ENCODE measurements at places on chromosomes 3 and 15.

GRCh38 chr3:123881771-123882170 lies 2.4 kb downstream of the MYLK start:
- no peak for DNase-seq

- DNase-seq = no peak
Observed at GRCh38 chr3:17765819-17766472, 23.5 kb upstream of the TBC1D5 start.

- DNase-seq = no peak
Observed at GRCh38 chr3:45362161-45362560, 26.2 kb upstream of the LARS2 start.

- DNase-seq = no peak
Observed at GRCh38 chr3:143574933-143575332, 273.3 kb downstream of the SLC9A9 start.

DNA sequence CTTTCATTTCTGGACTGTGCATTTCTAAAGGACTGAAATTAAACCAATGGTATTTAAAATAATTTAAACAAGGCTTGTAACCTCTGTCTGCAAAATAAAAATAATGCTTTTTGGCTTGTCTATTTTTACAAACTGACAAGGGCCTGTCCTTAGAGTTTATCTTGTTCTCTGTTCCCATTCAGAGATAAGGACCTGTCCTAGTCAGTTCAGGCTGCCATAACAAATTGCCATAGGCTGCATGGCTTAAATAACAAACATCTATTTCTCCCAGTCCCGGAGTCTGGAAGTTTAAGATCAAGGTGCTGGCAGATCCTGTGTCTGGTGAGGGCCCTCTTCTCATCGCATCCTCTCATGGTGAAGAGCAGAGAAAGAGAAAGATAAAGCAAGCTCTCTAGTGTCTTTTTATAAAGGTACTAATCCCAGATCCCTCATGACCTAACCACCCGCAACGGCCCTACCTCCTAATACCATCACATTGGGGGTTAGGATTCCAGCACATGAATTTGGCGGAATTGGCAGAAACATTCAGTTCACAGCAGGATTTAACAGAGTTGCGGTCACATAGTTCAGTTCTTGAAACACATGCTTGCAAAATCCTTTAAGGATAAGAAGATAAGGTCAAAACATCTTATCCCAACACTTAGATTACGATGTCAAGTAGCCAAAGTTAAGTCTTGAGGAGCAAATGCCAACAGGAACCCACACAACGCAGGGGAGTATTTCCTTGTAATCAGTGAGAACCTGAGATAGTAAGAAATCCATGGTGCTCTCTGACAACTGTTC lies 17.8 kb downstream of the KBTBD8 start:
- DNase-seq = no peak

Data from stimulated activated CD8-positive, alpha-beta memory T cell treated with anti-CD3 and anti-CD28 coated beads, Interleukin-7, amount 100 ng/mL, for 24 hours (primary cell).